ENCODE measurements at places on chromosomes 7 and 10. TPM values are rescaled to one million over a fixed set of nuclear protein-coding genes. Genes with fewer than 3 reads are reported as not detected.
A peak's percentile ranks its signal among the peaks of the same experiment; 100 is the strongest.

MEIG1 gene
- 1.1 TPM for total RNA-seq

PHKG1 gene
- 1.6 TPM for total RNA-seq

GPR26 gene
- total RNA-seq: not detected

DRGX gene
- not detected for total RNA-seq

ARHGEF35 gene
- total RNA-seq: 5.1 TPM

GDF2 gene
- not detected for total RNA-seq

STARD3NL gene
- total RNA-seq: 27.9 TPM

ZNF425 gene
- total RNA-seq: 0.43 TPM

ZNF789 gene
- 18.9 TPM for total RNA-seq

NACAD gene
- 0.21 TPM for total RNA-seq

HGF gene
- not detected for total RNA-seq

TEX36 gene
- not detected for total RNA-seq

VPS37D gene
- 0.35 TPM for total RNA-seq

PPP1R3C gene
- total RNA-seq: 0.63 TPM

SOSTDC1 gene
- not detected for total RNA-seq

DNA sequence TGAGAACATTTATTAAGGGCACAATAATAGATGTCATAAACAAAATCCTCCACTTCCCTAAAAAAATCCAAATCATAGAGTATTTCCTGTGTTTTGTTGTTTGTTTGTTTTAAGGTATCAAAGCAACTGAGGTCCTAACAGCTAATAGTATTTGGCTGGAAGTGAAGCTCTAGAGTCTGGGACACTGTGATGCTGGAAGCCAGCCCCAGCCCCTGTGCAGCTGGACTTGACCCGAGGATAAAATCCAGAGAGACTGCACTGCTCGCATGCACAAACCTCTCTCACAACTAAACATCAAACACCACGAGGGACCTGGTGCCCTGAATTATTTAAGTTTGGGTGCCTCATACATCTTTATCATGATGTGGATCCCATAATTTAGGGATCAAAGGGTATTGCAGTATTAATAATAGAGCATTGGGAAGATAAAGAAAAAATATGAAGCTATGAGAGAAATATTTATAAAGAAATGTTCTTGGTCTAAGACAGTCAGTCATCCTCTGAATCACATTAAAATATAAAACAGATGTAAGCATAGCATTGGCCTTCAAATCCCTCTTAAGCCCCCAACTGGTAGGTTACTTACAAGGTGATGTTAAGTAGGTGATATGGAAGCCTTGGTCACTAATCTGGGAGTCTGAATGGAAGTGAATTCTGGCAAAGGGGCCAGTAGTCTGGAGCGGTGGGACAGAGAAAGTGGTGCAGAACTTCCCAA, 44.4 kb downstream of the CUBN start:
- no peak for DNase-seq

GRCh38 chr7:49797987-49798660, 24.7 kb downstream of the VWC2 start:
- DNase-seq: no peak

GRCh38 chr10:70504521-70505358, 26.2 kb downstream of the PALD1 start:
- no peak for DNase-seq

- no peak for DNase-seq
These were observed 24.3 kb downstream of the GRK5 start for GRCh38 chr10:119231654-119232053.

GRCh38 chr7:158453663-158454062, 134.0 kb downstream of the PTPRN2 start:
- DNase-seq: no peak

- no peak for DNase-seq
These were observed 11.7 kb downstream of the TLL2 start for GRCh38 chr10:96501985-96502384.

GRCh38 chr7:108045669-108046068, 42.7 kb upstream of the LAMB1 start:
- no peak for DNase-seq

- DNase-seq: no peak
These were observed 138.4 kb downstream of the PAXIP1 start for GRCh38 chr7:154864523-154864891.

GRCh38 chr7:34019301-34019790, 114.0 kb downstream of the BMPER start:
- no peak for DNase-seq

DNA sequence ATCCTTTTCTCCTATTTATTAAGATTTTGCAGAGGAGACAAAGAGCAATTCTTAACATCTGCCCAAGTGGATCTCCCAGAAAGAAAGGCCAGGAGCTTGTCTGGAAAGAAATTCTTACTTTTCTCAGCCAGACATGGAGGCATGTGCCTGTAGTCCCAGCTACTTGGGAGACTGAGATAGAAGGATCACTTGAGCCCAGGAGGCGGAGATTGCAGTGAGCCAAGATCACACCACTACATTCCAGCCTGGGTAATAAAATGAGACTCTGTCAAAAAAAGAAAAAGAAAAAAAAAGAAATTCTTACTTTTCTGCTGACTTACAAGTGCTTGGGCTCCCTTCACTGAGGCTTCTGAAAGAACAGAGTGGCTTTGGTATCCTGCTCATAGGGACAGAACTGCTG, 2.4 kb upstream of the CYP3A43 start:
- no peak for DNase-seq

DNA sequence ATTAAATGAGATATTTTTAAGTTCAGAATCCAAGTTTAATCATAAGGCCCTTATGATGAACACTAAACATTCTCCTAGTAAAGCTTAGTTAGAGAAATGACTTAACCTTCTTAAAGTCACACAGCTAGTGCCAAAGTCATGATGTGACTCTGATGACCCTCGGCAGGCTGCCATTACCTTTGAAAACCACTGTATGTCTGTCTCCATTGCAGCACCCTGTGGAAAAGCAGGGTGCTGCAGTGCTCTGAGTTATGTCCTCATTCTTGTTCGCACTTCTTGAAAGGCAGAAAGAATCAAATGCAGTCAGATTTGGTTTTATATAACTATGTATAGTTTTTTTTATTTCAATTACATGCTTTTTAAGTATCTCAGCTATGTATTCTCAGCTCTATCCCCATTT, 105.0 kb downstream of the PHTF2 start:
- peak; percentile 30 for DNase-seq

GRCh38 chr7:129959471-129960203, 6.9 kb upstream of the UBE2H start:
- DNase-seq: no peak

GRCh38 chr7:30249986-30250774, 34.2 kb upstream of the ZNRF2 start:
- no peak for DNase-seq

All from activated CD4-positive, alpha-beta T cell treated with anti-CD3 and anti-CD28 coated beads for 36 hours (primary cell).